ENCODE measurements at places on chromosomes 4 and X. TPM values are rescaled to one million over a fixed set of nuclear protein-coding genes. Genes with fewer than 3 reads are reported as not detected.

GRCh38 chr4:82640540-82640939 lies 78.8 kb upstream of the TMEM150C start:
- DNase-seq: no peak

DNA sequence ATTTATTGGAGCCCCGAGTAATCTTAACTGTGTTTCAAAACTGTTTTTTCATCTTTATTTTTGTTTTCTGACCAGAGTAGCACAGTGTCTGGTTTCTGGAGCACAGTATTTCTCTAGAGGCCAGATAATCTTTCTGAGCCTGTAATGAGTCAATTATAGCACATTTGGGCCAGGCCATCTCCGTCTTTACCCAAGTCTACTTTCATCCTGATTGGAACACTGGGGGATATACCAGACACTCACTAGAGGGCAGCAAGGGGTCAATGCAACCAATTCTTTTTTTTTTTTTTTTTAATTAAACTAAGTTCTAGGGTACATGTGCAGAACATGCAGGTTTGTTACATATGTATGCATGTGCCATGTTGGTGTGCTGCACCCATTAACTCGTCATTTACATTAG lies 282.0 kb downstream of the ARHGAP24 start:
- DNase-seq: no peak

SHROOM2 gene
- total RNA-seq: 2.0 TPM

DNA sequence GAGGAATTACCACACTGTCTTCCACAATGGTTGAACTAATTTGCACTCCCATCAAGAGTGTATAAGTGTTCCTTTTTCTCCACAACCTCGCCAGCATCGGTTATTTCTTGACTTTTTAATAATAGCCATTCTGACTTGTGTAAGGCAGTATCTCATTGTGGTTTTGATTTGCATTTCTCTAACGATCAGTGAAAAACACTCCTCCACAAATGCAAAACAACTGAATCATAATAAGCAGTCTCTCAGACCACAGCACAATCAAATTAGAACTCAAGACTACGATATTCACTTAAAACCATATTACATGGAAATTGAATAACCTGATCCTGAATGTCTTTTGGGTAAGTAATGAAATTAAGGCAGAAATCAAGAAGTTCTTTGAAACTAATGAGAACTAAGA lies 371.7 kb downstream of the CXXC4 start:
- no peak for DNase-seq

DNA sequence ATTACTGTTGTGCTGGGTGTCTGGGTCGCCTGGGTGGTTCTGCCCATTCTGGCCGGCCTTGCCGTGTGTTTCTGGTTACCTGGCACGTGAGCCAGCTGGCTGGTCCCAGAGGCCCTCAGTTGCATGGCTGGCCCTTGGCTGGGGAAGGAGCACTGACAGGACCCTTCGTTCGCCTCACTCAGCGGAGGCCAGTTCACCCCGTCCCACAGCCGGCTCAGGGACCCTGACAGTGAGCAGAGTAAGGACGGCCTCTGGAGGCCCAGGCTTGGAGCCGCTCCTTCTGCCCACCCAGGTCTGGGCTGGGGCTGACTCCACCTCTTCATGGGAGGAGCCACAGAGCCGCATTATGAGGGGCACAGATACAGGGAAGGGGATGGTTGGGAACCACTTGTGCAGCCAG lies 20.3 kb upstream of the HGFAC start:
- no peak for DNase-seq

- no peak for DNase-seq
Measured at GRCh38 chrX:135520022-135520552, 373 bp upstream of the INTS6L start.

MAOA gene
- 98.2 TPM for total RNA-seq

- peak; percentile 71 for DNase-seq
Measured at GRCh38 chr4:1579901-1580691, 104.0 kb downstream of the FAM53A start.

SPANXN4 gene
- total RNA-seq: not detected

DNA sequence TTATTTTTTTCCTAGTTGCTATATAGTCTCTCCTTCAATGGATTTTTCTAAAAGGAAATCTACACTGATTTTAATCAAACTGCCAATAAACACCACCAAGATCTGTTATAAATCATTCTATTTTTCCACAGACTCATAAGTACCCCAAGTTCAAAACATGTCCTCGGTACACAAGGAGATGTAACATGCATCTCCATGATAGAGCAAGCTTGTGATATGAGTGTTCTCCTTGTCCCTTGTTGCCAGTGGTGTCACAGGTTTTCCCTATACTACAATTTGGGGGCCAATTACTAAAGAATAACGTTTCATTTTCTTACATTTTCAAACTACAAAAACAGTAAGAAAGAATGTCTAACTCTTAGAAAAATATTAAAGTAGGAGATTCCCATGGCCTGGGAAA lies 491 bp downstream of the ARHGEF6 start:
- no peak for DNase-seq

FREM3 gene
- total RNA-seq: 0.14 TPM

ODAPH gene
- not detected for total RNA-seq

- DNase-seq: no peak
Measured at GRCh38 chr4:37946503-37947179, 13.6 kb upstream of the PTTG2 start.

GRCh38 chr4:64174247-64174882 lies 234.9 kb downstream of the TECRL start:
- no peak for DNase-seq

CYSLTR1 gene
- total RNA-seq: 3.5 TPM

- DNase-seq: no peak
Measured at GRCh38 chr4:85318415-85318814, 156.5 kb upstream of the ARHGAP24 start.

ABCE1 gene
- total RNA-seq: 74.6 TPM

DNA sequence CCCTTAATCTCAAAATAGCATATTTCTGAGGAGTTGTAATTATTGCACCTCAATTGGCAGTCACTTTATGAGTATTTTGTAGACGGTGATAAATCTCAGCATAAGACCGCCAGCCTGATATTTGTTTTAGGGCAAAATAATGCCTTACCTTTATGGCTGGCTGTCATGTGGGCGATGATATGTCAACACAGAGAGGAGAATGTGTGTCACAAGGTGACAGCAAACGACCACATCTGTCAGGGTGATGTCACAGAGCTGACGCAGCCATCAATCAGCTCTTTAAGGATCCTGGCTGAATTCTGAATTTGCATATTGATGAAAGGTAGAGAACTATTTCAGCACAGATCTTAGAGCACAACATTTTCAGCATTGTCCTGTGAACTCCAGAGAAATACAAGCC lies 209.7 kb downstream of the CEP135 start:
- no peak for DNase-seq

- no peak for DNase-seq
Measured at GRCh38 chr4:18319431-18319830, 297.9 kb upstream of the LCORL start.

PARM1 gene
- 263 TPM for total RNA-seq

- DNase-seq: no peak
Measured at GRCh38 chrX:38805432-38806389, 4.5 kb downstream of the MID1IP1 start.

- no peak for DNase-seq
Measured at GRCh38 chr4:10085828-10086505, 30.6 kb downstream of the WDR1 start.

P2RY8 gene
- 4.2 TPM for total RNA-seq

DNA sequence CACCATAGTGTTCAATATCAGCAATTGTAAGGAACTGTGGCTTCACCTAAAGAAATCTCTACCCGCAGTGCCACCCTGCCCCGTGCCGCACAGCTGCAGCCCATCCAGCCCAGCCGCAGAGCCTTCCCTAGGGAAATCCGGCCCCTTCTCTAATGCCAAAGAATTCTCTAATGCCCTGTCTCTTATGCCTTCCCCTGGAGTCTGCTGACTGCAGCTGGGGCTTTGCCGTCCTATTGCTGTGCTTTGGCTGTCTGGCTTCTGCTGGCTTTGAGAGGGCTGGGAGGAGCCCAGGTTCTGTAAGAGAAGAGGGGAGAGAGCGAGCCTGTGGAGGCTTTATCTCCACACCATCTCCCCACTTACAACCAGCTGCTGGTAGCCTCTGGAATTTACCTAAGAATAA lies 85.9 kb upstream of the HELT start:
- DNase-seq: no peak

DNA sequence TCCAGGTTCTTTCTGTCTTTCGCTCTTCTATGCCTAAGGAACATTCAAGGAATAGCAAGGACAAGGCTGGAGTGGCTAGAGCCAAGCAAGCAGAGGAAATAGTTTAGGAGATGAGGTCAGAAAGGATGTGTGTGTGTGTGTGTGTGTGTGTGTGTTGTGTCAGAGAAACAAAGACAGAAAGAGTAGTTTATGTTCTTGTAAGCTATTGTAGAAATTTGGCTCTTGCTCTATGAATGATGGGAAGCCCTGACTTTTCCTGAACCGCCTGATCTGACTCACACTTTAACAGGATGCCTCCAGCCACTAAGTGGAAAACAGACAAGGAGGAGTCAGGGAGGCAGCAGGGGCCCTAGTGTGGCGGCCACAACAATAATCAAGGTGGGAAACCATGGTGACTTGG lies 39.7 kb downstream of the LGI2 start:
- no peak for DNase-seq

UNC5C gene
- total RNA-seq: 10.0 TPM

DNA sequence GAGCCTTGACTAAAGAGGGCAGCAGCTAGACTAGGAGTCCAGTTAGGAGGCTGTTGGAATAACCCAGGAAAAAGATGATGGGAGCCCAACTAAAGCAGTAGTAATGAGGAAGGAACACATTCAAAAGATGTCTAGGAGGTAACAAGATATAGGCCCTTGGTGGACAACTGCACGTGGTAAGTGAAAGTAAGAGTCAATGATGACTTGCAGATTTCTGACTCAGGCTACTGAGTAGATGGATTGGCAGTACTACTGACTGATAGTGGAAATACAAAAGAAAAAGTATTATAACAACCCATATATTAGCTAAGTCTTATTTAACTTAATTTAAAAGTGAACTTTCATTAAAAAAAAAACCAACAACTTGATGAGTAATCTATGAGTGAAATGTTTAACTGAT lies 74.0 kb downstream of the PAK3 start:
- DNase-seq: no peak

DNA sequence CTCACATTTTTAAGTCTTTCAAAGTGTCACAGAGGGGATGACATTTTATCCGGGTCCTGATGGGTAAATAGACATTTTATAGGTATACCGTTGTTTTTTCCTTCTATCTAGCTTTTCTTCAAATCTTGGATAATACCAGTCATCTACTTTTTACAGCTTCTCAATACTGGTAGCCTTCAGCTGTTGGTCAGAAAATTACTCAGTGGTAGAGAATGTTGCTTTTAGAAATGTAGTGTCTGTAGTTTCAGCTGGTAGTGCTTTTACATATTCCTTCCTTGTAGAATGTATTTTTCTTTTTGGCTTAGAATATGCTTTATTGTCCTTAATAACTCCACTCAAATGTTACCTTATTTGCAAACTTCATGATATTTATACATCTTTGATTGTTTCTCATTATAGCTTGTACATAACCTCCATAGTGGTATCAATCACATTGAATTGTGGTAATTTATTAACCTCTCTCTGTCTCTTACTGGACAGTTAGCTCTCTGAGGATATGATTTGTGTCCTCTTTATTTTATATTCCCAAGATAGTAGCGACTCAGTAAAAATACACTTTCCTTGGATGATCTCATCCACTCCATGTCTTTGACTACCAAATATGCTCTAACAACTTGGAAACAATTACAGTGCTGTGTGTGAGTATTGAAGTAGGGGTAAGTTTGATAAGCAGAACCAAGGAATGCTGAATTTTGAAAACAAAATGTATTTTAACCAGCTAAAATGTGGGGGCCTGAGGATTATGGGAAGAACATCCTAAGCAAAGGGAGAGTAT lies 53.8 kb downstream of the RAP1GDS1 start:
- no peak for DNase-seq

DNA sequence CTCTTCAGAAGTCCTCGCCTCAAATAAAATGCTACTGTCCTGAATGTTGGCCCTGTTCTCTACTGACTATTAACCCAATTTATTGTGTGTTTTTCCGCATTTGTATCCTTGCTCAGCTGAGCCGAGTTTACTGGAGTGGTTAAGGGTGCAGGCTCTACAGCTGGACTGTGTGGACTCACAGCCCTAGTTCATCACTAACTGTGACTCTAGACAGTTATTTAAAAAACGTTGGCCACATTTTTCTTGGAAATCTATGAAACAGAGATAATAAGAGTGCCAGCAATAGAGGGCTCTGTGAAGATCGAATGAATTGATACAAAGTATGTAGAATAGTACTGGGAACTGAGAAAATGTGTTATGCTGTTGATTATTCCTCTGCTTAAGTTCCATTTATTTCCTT lies 2.9 kb upstream of the GUF1 start:
- DNase-seq: no peak

DNA sequence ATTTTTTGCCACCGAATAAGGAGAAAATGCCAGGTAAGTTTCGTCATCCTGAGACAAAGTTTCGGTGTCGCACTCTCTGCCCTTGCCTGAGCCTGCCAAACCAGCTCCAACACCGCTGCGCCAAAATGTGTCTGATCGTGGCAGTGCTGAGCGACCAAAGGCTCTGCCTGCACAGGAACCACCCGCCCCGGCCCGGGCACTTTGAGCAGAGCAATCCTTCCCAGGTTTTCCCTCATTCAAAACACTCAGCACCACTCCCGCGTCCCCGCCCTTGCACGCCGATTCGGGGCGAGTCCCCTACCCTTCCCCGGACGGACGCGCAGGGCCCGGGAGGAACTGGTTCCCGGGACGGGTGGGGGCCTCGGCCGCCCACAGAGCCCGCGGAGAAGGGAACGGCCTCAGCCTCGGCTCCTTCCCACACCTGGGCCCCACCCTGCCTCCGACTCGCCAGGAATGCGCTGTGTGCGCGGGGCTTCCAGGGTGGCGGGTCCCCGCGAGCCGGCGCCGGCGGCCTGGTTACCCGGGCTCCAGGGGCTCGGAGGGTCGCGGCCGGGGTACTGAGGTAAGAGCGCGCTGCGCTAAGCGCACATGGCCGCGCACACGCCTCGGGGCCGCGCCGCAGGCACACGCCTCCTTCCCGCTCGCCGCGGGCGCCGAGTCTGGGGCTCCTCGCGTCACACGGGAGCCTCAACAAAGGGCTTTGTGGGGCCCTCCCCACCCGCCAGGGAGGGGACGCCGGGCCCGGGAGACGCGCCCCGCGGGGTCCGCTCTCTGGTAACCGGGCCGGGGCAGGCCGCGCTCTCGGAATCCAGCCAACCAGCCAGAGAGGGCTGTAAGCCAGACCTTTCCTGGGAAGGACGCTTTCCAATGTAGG lies at the start of gene C4orf36:
C4orf36 (minus strand) TSS at position 661 of the 874 bp plus-strand sequence. CDS start 902 bp downstream, outside the sequence.
- no peak for DNase-seq

DNA sequence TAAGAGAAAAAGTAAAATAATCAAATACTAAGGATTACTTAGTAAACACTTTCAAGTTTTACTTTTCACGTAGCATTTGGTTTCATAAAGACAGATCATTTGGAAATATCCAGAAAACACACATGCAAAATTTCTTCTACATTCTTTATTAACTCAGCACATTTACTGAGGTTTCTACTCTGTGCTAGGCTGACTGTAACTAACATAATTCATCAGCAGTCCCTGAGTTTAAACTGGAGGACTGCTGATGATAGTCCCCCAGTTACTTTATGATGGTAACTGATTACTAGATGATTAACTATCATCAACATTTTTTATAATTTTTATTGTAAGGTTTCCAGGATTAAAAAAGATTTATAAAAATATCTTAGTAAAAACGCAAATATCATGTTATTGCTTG lies 12.3 kb downstream of the LEF1 start:
- DNase-seq: no peak

RIBC1 gene
- total RNA-seq: not detected

ADH1B gene
- total RNA-seq: 1,563 TPM

ASB9 gene
- total RNA-seq: 2.5 TPM

- no peak for DNase-seq
Measured at GRCh38 chr4:6331018-6331417, 61.4 kb downstream of the WFS1 start.

Data from thoracic aorta (tissue), 2 donors.